Stimulated activated CD4-positive, alpha-beta T cell treated with anti-CD3 and anti-CD28 coated beads, Interleukin-4, amount 100 ng/mL, for 4 hours (primary cell): ENCODE measurements at places on chromosomes 4 and X.
A peak's percentile ranks its signal among the peaks of the same experiment; 100 is the strongest.

- DNase-seq, result no peak
Measured at GRCh38 chr4:56212774-56213173, 174.5 kb downstream of the AASDH start.

GRCh38 chr4:140094438-140095420 lies 59.3 kb downstream of the MAML3 start:
- DNase-seq, result peak; percentile 77

DNA sequence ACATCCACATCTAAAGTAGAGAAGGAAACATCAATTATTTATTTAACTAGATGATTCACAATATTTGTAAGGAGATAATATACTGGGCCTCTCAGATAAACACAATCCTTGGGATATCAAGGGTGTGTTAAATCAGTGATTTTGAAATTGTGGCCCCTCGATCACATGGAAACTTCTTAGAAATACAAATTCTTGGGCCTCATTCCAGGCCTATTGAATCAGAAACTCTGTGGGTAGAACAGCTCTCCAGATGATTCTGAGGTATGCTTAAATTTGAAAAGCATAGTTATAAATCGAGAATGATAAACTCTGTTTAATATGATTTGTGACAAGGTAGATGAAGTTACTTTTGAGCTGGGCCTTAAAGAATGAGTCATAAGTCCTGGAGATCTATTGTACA lies 64.3 kb upstream of the GPR174 start:
- DNase-seq, result no peak

- no peak for DNase-seq
Measured at GRCh38 chrX:24241822-24242648, 71.8 kb downstream of the SUPT20HL2 start.

DNA sequence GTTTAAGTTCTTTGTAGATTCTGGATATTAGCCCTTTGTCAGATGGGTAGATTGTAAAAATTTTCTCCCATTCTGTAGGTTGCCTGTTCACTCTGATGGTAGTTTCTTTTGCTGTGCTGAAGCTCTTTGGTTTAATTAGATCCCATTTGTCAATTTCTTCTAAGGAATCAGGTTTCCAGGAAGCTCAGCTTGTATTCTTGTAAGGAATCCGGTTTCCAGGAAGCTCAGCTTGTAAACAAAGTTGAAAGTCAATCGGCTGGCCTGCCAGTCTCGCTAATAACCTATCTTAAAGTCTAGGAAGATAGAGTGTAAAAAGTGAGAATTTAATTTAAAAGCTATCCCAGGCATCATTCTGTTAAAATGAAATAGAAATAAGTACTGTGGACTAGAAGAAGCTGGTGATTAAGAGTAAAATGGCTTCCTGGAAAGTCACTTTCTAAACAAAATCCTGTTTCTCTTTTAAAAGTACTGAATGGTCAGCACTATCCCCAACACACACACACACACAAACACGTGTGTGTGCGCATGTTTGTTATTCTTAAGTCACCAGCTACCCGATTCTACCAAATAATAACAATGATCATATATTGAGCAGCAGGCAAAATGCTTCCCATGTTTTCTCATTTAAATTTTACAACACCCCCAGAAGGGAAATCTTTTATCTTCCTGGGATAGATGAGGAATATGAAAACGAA lies 171.7 kb downstream of the PAPSS1 start:
- no peak for DNase-seq

GRCh38 chrX:100819534-100819836 lies 706 bp upstream of the CSTF2 start:
- DNase-seq, result peak; percentile 59

DNA sequence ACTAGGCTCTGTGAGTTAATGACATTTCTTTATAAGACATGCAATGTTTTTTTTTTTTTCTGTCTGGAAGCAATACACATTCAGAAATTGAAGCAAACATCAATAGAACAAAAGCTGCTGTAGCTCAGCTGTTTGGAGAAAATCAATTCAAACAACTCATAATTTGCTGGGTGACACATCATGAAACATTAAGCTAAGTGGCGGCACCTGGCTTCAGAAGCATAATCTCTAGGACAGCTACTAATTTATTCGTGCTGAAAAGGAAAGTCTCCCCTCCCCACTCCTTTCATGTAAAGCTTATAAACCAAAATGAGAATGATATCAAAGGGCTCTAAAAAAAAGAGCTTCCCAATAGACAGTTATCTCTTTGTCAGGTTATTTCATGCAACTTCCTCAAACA lies 73.9 kb downstream of the LUZP4 start:
- no peak for DNase-seq

DNA sequence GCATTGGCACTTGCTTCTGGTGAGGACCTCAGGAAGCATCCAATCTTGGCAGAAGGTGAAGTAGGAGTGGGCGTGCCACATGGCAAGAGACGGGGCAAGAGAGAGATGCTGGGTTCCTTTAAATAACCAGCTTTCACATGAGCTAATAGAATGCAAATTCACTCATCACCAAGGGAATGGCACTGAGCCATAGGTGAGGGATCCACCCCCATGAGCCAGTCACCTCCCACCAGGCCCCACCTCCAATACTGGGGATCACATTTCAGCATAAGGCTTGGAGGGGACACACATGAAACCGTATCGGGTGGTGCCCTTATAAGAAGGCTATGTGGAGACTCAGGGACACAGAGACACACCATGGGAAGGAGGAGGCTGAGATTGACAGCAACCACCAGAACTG lies 140.0 kb upstream of the MSX1 start:
- DNase-seq, result no peak

DNA sequence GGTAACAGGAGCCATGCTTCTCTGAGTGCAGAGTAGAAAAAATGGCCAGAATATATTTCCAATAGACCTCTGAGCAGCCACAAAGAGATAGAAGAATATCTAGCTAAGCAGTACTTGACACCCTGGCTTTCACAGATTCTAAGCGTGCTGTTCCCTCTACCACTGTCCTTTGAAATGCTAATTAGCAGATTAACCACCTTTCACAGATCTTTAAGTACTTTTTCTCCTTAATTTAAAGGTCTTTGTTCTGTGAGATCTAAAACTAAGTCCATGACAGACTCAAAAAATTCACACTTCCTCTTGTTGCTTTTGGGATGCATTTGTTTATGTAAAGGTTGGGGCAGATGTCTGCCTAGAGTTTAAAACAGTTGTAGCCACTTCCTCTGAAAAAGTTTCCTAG lies 28.3 kb upstream of the MAGEC2 start:
- no peak for DNase-seq

DNA sequence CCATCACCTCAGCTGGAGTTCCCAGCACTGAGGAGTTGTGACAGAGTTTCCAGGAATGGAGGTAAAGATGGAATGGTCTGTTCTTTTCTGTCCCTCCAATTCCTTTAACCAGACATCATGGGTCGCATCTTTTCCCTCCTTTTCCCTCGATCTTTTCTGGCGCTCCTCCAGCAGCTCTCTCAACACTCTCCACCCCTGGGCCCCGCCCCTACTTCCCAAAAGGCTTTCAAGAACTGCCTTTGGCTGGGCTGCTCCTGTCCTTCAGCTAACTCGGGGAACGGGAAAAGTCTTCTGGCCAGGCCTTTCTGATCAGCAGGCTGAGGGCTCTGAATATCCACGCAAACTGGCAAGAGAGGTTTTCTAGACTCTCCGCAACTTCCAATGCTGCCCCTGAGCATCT lies 34.0 kb downstream of the UTP14A start:
- no peak for DNase-seq

- DNase-seq, result no peak
Measured at GRCh38 chr4:144338148-144338547, 197.6 kb upstream of the GYPA start.

DNA sequence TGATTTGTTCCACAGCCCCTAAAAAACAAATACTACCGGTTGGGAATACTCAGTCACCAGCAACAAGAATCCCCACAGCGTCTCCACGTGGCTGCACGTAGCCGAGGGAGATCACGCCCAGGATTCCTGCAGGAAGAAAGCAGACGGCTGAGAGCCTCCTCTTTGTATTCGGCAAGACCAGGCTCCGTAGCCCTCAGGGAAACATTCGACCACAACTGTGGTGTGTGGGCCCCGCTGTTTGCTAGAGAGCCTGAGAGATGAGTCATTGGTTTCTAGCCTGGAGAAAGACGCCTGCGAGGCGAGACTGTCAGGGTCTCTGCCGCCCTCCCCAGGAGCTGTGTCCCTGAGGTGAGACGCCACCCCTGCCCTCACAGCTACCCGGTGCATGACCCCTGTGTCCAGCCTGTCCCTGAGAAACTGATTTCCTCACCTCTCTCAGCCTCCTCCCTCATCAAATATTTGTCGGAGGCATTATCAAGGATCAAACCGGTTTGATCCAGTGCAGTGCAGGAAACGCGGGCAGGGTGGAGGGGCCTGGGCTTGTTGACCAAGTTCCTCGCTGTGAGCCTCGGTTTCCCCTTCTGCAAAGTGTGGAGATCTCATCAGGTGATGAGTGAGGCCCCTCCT lies 4.7 kb upstream of the S100P start:
- DNase-seq, result peak; percentile 57

- DNase-seq, result no peak
Measured at GRCh38 chrX:40849906-40850823, 114.8 kb upstream of the MED14 start.

- DNase-seq, result no peak
Measured at GRCh38 chr4:174005422-174005821, 278.0 kb downstream of the FBXO8 start.

DNA sequence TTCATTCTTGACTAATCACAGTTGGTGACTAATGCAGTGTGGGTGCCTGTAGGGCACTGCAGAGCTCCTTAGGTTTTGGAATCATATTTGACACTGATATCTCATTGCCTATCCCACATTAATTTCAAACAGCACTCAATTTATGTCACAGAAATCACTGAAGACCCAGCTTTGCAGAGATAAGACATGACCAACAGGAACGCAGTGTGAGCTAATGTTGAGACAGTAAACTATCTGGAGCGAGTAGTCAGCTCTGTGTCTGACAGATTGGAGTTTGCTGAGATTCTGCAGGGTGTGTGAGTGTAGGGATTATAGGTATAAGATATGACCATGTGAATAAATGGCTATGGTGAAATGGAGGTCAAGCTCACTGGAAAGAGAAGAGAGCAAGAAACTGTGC lies 1586.1 kb upstream of the AGA start:
- DNase-seq, result no peak

GRCh38 chrX:32170481-32170880 lies 1040.9 kb downstream of the DMD start:
- DNase-seq, result no peak

DNA sequence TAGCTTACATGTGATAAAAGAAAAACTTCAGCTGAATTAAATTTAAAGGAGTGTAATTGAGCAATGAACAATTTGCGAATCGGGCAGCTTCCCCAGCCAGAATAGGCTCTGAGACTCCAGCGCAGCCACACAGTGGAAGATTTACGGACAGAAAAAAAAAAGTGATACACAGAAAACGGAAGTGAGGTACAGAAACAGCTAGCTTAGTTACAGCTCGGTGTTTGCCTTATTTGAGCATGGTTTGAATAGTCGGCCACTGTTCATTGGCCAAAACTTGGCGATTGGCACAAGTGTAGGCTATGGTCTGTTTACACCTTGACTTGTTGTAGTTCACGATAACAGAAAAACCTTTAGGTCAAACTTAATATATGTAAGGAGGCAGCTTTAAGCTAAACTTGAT lies 16.7 kb upstream of the SUPT20HL1 start:
- no peak for DNase-seq

GRCh38 chr4:112378858-112379257 lies 81.7 kb downstream of the ALPK1 start:
- no peak for DNase-seq

DNA sequence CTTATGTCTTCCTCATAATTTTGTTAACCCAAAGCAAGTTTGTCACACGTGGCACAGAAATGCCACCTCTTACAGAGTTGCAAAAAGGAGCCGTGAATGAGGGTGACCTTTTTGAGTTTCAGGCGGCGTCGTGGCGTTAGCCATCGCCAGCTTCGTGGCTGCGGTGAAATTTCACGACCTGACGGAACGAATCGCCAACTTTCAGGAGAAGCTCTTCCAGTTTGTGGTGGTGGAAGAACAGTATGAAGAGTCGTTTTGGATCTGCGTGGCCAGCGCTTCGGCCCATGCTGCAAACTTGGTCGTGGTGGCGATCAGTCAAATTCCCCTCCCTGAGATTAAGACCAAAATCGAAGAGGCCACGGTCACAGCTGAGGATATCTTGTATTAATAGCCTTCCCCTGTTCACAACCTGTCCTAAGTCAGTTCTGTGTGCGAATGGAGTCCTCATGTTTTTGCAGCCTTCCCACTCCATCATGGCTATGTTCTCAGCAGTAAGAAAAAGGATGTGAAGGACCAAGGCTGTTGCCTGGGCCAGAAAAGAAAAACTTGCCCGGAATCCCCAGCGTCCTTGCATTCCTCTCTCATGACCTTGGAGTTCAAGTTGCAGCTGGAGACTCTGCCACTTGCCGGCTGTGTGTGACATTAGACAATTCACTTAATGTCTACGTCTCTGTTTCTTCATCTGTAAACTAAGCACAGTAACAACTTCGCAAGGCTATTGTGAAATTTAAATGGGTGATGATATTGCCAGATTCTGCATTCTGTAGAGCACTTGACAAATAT lies 11.9 kb downstream of the CLRN2 start:
- DNase-seq, result no peak

GRCh38 chrX:107673431-107673830 lies 45.1 kb downstream of the PRPS1 start:
- no peak for DNase-seq

DNA sequence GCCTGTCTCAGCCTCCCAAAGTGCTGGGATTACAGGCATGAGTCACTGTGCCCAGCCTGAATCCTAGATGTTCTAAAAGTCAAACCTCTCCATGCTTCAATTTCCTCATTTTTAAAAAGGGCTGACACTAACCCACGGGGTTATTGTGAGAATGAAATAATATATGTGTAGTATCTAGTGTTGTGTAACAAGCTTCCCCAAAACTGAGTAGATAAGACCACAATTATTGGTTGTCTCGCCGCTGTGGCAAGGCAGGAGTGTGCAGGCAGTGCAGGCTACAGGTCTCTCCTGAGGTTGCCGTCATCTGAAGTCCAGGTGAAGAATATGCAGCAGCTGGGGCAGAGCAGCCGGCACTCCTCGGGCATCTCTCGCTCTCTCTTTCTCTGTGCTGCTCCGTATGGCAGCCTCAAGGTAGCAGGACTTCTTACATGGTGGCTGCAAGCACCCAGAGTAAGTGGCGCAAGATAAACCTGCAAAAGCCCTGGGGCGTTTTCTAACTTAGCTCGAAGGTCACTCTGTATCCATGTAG lies 30.9 kb downstream of the RAB33B start:
- no peak for DNase-seq

GRCh38 chrX:53483838-53484405 lies 49.8 kb upstream of the HSD17B10 start:
- DNase-seq, result no peak

GRCh38 chrX:78111140-78111931 lies 7.3 kb downstream of the PGK1 start:
- no peak for DNase-seq

DNA sequence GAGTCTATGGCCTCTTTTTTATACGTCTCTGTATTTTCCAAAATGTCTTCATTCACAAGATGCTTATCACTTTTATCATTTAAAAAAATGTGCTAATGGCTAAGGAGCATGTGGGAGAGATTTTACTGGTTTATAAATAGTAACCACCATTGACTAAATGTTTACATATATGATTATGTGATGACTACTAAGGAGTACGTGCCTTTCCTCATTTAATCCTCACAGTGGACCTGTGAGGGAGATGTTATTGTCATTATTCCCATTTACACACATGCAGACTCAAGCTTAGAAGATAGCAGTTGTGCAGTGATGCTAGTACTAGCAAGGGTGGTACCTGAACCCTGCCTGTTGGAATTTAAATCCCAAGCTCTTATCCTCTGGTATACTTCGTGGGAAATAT lies 2.4 kb downstream of the SRD5A3 start:
- no peak for DNase-seq

GRCh38 chr4:151000747-151001429 lies 14.2 kb downstream of the LRBA start:
- DNase-seq, result no peak

GRCh38 chr4:139368998-139369397 lies 66.7 kb upstream of the NDUFC1 start:
- no peak for DNase-seq
